Stomach (tissue), 19 donors: ENCODE measurements at places on chromosomes 2 and 18.

- no peak for DNase-seq
- H3K4me1 ChIP-seq: no peaks in the 10 kb centered on the region
- H3K36me3 ChIP-seq: no peaks in the 10 kb centered on the region
- H3K27me3 ChIP-seq: no peaks in the 10 kb centered on the region
- no peak overlapping the region for H3K27ac ChIP-seq
Observed at GRCh38 chr2:184305105-184305504, 293.2 kb upstream of the ZNF804A start.

- H3K4me3 ChIP-seq: no peak overlapping the region
- no peaks in the 10 kb centered on the region for H3K4me1 ChIP-seq
- no peaks in the 10 kb centered on the region for H3K27me3 ChIP-seq
- no peak overlapping the region for H3K27ac ChIP-seq
Observed at GRCh38 chr18:421247-422155, 79.0 kb downstream of the COLEC12 start.

DNA sequence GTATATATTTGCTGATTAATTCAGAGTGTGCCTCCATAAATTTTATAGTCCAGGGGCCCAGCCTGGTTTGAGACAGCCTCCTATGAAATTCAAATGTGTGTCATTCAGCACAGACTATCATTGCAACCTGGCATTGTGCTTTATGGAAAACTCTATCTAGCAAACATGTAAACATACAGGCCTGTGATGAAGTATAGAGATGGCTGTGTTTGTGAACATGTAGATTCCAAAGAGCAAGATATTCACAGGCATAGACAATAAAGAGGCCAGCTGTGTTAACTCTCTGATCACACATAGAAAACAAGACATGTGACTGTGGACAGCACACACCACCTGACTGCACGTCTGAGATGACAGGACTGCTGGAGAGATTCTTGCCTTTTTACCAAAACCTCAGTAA lies 297.9 kb downstream of the EN1 start:
- H3K36me3 ChIP-seq: no peaks in the 10 kb centered on the region
- H3K27ac ChIP-seq: no peak overlapping the region
- DNase-seq: no peak
- no peak overlapping the region for H3K4me3 ChIP-seq
- H3K4me1 ChIP-seq: no peaks in the 10 kb centered on the region
- no peaks in the 10 kb centered on the region for H3K27me3 ChIP-seq

DNA sequence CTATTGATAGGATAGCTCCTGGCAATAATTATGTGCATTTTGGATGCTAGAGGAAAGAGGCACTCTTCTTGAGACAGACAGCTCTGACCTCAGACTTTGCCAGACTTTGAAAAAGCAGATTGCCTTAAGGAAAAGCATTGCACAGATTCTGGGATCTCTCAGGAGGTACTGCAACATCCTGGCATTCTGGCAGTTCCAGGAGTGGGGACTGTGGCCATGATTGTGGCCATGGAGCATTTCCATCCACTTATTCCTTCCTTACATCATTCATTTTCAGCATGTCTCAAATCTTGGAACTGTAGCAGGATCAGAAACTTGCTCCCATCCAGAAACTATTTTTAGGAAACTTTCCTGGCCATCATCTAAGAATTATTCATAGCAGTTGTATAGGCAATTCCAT lies 144.9 kb upstream of the FOSL2 start:
- no peaks in the 10 kb centered on the region for H3K27me3 ChIP-seq
- H3K36me3 ChIP-seq: peaks cover 20% of the 10 kb centered on the region
- H3K27ac ChIP-seq: no peak overlapping the region
- peaks cover 3% of the 10 kb centered on the region for H3K4me1 ChIP-seq
- no peak overlapping the region for H3K4me3 ChIP-seq

GRCh38 chr2:177474301-177474700 lies 81.7 kb downstream of the AGPS start:
- no peak overlapping the region for H3K27ac ChIP-seq
- DNase-seq: no peak
- H3K4me3 ChIP-seq: no peak overlapping the region
- H3K4me1 ChIP-seq: no peaks in the 10 kb centered on the region

DNA sequence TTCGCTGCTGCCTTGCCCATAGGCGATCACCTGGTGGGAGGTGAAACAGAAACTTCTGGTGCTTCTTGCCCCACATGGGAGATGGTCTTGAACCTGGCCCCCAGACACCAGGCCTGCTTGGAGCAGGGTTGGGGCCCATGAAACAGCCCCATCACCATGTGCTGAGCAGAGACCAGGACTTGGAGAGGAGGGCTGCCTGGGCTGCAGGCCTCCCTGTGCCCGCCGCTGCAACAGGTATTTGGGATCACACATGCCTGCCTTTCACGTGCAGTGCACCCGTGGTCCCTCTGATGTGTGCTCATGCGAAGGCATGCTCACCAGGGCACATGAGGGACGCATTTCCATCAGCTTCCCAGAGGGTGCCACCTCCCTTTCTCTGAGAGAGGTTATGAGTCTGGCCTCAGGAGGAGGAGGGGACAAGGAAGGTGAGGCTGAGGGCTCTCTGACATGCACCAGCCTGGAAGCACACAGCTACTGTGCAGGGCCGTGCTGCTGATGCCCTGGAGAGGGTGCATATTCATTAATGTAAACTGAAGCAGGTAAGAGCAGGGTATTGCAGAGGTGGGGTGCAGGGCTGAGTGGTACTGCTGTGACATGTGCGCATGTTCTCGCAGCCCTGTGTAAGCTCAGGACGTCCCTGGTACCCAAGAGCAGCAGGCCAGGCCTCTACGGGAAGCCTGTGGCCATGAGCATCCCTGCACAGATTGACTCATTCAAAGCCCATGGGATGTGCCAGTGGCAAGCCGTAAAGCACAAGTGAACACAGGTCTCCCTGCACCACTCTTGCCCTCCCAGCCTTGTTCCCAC lies 4.2 kb upstream of the OXER1 start:
- no peaks in the 10 kb centered on the region for H3K36me3 ChIP-seq
- DNase-seq: no peak
- no peak overlapping the region for H3K27ac ChIP-seq
- no peak overlapping the region for H3K4me3 ChIP-seq
- no peaks in the 10 kb centered on the region for H3K27me3 ChIP-seq

DNA sequence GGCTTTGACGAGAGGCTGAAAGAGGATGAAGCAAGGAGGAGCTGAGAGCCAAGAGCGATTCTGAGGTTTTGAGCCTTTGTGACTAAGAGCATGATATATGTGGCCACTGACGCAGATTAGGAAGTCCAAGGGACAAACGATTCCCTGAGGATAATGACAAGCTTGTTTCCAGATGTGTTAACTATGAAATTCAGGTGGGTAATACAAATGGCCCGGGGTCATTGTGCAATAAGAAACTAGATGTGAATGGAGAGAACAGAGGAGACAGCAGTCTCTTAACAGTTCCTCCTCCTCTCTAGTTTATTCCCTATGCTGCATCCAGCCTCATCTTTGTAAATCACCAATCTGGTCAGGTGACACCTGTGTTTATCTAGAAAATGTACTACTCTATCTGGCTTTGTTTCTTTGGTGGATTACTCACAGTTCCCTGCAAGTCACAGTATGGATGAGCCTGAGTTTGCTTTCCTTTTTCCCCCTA lies 84.2 kb downstream of the SOCS6 start:
- no peak for DNase-seq
- no peak overlapping the region for H3K27ac ChIP-seq
- no peak overlapping the region for H3K4me3 ChIP-seq
- H3K36me3 ChIP-seq: no peaks in the 10 kb centered on the region
- H3K4me1 ChIP-seq: peaks cover 4% of the 10 kb centered on the region

DNA sequence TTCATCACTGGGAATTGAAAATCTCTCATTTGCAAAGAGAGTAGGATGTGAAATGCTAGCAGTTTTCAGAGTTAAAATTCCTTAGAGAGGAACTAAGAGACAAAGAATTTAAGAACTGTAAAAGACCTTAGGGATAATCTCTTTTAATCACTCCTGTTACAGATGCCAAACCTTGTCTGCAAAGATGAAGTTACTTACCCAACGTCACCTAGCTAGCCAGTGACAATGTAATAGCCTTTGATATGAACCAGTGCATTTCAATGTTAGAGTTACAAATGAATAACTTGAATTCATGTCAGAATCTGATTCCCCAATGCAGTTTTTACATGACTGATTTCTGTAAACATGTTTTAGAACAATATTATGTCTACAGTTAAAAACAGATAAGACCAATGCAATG lies 190.1 kb downstream of the LRP1B start:
- H3K36me3 ChIP-seq: no peaks in the 10 kb centered on the region
- no peaks in the 10 kb centered on the region for H3K4me1 ChIP-seq
- H3K27ac ChIP-seq: no peak overlapping the region
- DNase-seq: no peak

DNA sequence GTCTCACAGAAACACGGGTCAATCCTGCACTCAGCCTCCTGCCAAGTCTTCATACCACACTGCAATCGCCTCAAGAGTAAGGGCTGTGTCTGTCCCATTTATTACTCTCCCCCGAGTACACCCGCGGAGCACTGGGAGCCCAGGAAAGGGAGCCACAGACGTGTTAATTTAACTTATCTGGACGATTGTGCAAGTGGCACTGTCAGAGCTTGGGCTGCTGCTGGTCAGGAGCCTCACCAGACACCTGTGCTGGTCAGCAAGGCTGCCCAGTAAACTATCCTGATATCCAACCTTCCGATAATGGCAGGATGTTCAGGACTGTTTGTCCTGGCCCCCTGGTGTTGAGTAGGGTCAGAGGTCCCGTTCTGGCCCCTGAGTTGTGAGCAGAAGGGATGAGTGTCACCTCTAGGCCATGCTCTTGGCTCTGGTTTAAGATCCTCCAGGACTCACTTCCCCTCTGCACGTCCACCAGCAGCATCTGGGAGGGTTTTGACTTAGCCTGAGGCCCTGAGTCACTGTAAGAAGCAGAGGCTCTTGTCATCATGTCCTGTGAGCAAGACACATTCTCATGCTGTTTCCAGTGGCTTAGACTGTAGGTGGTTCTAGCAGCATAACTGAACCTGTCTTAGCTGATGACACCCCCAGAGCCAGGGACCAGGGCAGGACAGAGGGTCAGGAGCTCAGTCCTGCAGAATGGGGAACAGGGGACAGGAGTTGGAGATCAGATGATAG lies 82.5 kb upstream of the ARL4C start:
- no peaks in the 10 kb centered on the region for H3K27me3 ChIP-seq
- H3K4me3 ChIP-seq: no peak overlapping the region
- no peak for DNase-seq
- no peak overlapping the region for H3K27ac ChIP-seq
- H3K36me3 ChIP-seq: no peaks in the 10 kb centered on the region

DNA sequence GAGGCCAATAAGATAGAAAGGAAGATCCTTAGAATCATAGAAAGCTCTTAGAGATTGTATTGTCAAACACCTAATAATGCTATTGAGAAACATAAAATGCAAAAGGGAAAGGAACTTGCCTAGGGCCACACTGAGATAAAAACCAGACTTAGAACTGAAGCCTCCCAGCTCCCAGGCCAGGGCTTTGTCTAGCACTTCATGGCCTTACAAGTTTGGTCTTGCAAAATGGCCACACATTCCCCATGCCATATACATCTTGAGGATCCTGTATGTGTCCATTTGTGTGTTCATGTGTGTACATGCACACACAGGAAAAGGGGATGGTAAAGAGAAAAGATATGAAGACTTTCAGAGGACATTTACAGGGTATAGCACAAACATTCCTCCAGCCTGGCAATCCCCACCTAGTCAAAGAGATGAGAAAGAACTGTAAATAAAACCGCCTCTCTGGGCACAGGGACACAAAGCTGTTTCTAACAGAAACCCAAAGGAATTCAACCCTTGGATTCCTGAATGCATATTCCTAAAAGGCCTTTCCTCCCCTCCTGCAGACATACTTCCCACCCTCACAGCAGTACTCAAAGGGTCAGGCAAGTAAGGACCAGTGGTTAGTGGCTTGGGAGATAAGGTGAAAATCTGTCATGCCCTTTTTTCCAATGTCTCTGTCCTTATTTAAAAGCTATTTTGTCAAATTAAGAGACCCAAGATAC lies 99.7 kb upstream of the KLHL29 start:
- H3K27me3 ChIP-seq: no peaks in the 10 kb centered on the region
- H3K4me3 ChIP-seq: no peak overlapping the region
- no peak overlapping the region for H3K27ac ChIP-seq
- no peaks in the 10 kb centered on the region for H3K36me3 ChIP-seq
- DNase-seq: no peak

- no peak for DNase-seq
- no peak overlapping the region for H3K4me3 ChIP-seq
- no peak overlapping the region for H3K27ac ChIP-seq
Observed at GRCh38 chr18:4906856-4907255, 290.2 kb downstream of the AKAIN1 start.

GRCh38 chr2:45732946-45733345 lies 81.5 kb downstream of the PRKCE start:
- no peaks in the 10 kb centered on the region for H3K36me3 ChIP-seq
- H3K4me3 ChIP-seq: no peak overlapping the region
- no peaks in the 10 kb centered on the region for H3K27me3 ChIP-seq
- no peaks in the 10 kb centered on the region for H3K4me1 ChIP-seq
- no peak overlapping the region for H3K27ac ChIP-seq
- no peak for DNase-seq

GRCh38 chr2:457792-458424 lies 170.0 kb upstream of the ALKAL2 start:
- no peaks in the 10 kb centered on the region for H3K36me3 ChIP-seq
- no peak overlapping the region for H3K4me3 ChIP-seq
- no peak for DNase-seq
- H3K27me3 ChIP-seq: no peaks in the 10 kb centered on the region

- no peaks in the 10 kb centered on the region for H3K36me3 ChIP-seq
- H3K4me3 ChIP-seq: no peak overlapping the region
- H3K27me3 ChIP-seq: no peaks in the 10 kb centered on the region
- no peak for DNase-seq
- H3K27ac ChIP-seq: peak overlapping the region; percentile 91
Observed at GRCh38 chr2:160224060-160224459, 24.0 kb upstream of the ITGB6 start.

DNA sequence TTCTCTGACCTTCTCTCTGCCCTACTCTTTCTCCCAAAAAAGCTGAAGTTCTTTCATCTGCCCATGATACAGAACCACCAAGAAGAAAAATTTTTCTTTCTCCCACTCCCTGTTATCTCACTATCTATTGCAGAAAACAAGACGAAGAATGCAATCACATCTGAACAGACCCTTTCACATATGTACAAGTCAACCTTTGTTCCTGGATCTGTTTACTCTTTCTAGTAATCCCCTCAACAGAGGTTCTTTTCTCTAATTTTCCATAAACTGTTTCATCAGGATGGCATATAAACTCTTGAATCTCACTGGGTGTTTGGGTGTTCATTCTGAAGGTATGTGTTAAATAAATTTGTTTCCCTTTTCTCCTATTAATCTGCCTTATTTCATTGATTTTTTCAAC lies 1262.7 kb upstream of the NRXN1 start:
- no peaks in the 10 kb centered on the region for H3K27me3 ChIP-seq
- no peaks in the 10 kb centered on the region for H3K4me1 ChIP-seq
- H3K27ac ChIP-seq: no peak overlapping the region
- no peak for DNase-seq

GRCh38 chr18:35083174-35083712 lies 42.0 kb downstream of the MAPRE2 start:
- peaks cover 27% of the 10 kb centered on the region for H3K4me1 ChIP-seq
- no peak for DNase-seq
- H3K27me3 ChIP-seq: no peaks in the 10 kb centered on the region
- no peak overlapping the region for H3K4me3 ChIP-seq

- no peaks in the 10 kb centered on the region for H3K36me3 ChIP-seq
- H3K27ac ChIP-seq: no peak overlapping the region
- H3K27me3 ChIP-seq: no peaks in the 10 kb centered on the region
- DNase-seq: no peak
Observed at GRCh38 chr2:68483011-68483410, 15.6 kb downstream of the APLF start.

GRCh38 chr2:172613040-172613439 lies 57.1 kb downstream of the PDK1 start:
- H3K4me1 ChIP-seq: no peaks in the 10 kb centered on the region
- H3K4me3 ChIP-seq: no peak overlapping the region
- H3K27me3 ChIP-seq: no peaks in the 10 kb centered on the region
